ENCODE measurements at places on chromosomes 13 and 19. TPM values are rescaled to one million over a fixed set of nuclear protein-coding genes. Genes with fewer than 3 reads are reported as not detected.

LILRB3 gene
- total RNA-seq, result 1.1 TPM

- DNase-seq, result peak; percentile 29
- no peaks in the 10 kb centered on the region for H3K4me1 ChIP-seq
- H3K36me3 ChIP-seq, result no peaks in the 10 kb centered on the region
Observed at GRCh38 chr13:36131222-36131930, at the start of gene DCLK1. DCLK1 (minus strand) TSS chr13:36131382.

MISP3 gene
- 88.7 TPM for total RNA-seq

DNA sequence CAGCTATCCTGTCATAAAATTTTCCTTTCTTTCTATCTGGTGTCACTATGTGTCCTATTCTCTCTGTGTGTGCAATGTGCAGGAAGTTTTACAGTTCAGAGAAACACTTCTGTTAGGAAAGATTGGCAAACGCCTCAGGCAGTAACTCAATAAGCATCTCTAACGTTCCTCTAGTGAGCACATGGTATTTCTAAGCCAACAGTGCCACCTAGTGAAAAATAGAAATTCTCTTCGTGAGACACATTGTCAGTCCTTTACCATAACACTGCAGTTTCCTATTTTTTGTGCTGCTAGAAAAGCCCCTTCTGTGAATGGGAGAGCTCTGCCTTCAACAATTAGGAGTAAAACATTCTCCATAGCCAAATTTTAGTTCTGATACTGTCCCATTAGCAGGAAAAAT lies 50.7 kb downstream of the ZNF723 start:
- DNase-seq, result no peak
- H3K36me3 ChIP-seq, result no peaks in the 10 kb centered on the region
- no peaks in the 10 kb centered on the region for H3K4me1 ChIP-seq
- H3K4me3 ChIP-seq, result no peak overlapping the region
- no peak overlapping the region for H3K27ac ChIP-seq

MRPL57 gene
- total RNA-seq, result 24.1 TPM
